ENCODE measurements at places on chromosomes 3 and 15.

DNA sequence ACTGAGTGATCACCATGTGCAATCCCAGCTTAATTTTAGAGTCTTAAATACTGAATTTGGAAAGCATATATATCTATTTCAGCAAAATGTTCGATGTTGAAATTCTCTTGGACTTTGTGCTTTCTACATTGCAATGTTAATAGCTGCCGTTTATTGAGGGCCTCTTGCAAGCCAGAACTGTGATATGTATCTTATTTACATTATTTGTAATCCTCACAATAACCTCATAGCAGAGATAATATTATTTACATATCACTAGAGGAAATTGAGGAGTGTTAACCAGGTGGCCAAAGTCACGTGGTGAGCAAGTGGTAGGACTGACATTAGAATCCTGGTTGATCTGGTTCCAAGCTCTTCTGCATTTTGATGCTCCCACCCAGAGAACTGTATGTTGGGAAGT is 254.1 kb downstream of the SLC9A9 start:
- no peak for DNase-seq

DNA sequence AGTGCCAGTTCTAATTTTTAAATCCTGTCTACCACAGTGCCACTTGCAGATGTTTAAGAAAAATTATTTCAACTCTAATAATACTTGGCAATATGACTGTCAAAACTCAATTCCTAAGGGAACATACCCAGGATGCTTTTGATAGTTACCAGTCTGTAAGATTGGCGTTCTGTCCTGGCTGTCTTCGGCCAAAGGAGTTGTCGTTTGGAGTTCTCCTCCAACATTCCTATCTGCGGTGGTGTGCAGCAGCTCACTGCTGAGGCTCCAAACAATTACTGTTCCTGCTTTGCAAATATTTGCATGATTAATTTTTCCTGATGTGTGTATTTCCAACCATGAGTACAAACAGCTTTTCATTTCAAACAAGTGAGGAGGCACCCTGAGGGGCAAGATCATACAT is 330.8 kb upstream of the DPH6 start:
- no peak for DNase-seq

DNA sequence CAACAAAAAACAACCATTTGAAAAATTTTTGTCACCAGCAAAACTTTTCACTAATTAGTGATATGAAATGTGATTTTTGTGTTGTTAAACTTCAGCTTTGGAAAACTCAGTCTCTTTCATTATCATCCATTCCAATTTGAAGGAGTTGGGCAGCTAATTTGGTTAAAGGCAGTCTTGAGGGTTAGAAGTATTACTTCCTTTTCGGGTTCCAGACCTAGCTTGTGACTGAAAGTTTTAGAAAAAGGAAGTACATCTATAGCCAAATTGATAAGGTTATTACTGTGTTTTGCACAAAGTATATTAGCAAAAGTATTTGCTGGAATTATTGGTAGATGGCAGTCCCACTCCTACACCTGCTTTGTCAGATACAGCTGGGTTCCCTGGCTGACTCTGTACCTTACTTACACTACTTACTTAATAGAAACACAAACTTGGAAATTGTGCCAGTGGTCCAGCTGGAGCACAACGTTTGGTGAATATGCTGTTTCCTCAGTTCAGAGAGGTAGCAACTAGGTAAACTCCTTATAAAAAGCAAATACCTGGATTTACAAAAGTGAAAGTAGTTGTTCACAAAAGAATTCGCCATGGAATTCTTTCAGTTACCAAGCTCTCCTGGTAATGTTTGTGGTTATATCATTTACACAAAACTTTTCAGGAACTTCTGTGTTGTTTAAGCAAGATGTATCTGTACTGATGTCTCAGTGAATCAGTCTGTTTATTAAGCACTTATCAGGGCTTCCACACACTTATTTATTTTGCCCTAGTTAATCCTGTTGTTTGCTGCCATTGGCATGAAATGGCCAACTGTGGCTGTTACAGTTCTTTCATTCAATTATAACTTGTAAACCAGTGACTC is 31.6 kb downstream of the TIPARP start:
- no peak for DNase-seq

GRCh38 chr15:83153288-83153687 is 45.8 kb downstream of the TM6SF1 start:
- DNase-seq: no peak
